ENCODE measurements at places on chromosomes 7 and 10.

GRCh38 chr7:75039166-75039565 is 34.4 kb downstream of the RCC1L start:
- no peak for DNase-seq

- DNase-seq: no peak
Observed at GRCh38 chr10:82737549-82737948, 862.6 kb downstream of the NRG3 start.

- no peak for DNase-seq
Observed at GRCh38 chr7:1852517-1853430, 182.7 kb downstream of the ELFN1 start.

GRCh38 chr7:31335884-31336201 is 4.7 kb downstream of the NEUROD6 start:
- DNase-seq: no peak

DNA sequence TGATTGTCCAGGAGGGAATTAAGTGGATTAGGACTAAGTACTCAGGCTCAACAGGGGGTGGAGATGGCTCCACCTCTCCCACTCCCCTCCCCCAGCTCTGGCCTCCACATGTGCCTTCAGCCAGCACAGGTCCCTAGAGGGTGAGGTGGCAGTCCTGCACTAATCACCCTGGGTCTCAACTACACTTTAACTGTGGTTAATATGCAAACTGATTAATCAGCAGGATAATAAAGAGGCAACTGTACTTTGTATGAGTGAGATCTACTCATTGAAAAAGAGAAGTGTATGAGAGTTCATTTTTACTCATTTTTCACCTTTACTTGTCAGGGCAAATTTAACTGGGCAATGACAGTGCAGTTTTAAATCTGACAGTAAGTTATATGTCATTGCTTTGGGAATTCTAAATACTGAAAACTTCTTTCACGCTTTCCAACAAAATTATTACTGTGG is 223.8 kb upstream of the CCDC6 start:
- no peak for DNase-seq

DNA sequence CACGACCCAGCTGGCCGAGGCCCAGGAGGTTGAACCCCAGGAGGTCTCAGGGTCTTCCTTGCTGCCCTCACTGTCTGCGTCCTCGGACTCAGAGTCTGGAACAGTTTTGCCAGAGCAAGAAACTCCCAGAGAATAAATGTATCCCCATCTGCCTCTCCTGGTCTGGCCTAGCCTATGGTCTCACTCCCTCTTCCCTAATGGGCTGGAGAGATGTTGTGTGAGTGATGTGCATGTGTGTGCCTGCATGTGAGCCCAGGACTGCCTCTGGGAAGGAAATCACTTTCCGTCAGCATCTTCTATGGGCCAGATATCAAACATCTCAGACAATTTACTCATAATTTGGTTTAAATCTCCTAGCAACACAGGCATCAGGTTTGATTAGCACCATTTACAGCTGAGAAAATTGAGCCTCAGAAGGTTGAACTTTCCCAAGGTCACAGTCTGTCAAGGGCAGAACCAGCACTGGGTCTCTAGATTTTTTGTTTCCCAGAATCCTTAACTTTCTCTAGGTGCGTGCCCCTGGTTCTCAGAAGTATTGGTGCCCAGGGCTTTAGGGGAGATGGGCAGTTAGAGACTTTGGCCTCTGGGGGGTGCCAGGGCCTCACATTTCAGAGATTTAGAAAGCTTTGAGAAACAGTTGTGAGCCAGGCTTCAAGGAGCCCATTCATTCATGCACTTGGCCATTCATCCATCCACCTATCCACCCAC is 4.9 kb downstream of the TMEM270 start:
- DNase-seq: no peak

DNA sequence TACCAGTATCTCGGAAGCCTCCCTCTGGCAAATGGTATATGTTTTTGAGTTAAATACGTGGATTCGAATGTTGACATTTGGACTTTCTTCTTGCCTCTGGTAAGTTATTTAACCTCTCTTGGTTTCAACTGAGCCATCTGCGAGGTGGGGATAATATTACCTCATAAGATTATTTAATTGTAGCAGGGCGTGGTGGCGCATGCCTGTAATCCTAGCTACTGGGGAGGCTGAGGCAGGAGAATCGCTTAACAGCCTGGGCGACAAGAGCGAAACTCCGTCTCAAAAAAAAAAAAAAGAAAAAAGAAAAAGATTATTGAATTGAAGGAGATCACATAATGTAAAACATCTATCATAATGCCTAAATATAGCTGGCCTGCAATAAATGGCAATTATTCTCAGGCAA is 396 bp upstream of the TAF5 start:
- DNase-seq: no peak

- no peak for DNase-seq
Observed at GRCh38 chr10:113041324-113041723, 91.3 kb downstream of the TCF7L2 start.

DNA sequence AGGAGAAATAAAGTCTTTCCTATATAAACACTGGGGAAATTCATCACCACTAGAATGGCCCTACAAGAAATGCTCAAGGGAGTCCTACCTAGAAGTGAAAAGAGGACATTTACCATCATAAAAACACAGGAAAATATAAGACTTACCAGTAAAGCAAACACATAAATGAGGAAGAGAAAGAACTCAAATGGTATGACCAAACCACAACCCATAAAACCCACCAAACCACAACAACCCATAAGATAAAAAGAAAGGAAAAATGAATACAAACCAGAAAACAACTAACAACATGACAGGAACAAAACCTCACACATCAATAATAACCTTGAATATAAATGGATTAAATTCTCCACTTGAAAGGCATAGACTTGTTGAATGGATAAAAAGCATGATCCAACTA is 71.9 kb upstream of the DIP2C start:
- DNase-seq: no peak

- peak; percentile 55 for DNase-seq
Observed at GRCh38 chr7:44063894-44064651, 1.3 kb downstream of the PGAM2 start.

DNA sequence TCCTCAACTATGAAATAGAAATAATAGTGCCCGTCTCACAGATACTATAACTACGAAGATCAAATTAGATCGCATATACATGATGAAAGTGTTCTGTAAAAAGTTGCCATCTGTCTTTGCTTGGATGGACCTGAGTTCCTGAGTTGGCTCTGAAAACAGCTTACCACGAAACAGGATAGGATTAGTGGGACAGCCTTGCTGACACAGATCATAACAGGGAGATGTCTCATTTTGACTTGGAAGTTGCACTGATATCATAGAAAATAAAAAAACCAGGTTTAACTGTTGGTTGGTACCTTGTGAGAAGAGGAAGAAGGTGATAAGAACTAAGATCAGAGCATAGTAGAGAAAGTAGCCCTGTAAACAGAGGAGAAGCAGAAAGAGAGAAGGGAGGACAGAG is 79.3 kb upstream of the AGBL3 start:
- no peak for DNase-seq

DNA sequence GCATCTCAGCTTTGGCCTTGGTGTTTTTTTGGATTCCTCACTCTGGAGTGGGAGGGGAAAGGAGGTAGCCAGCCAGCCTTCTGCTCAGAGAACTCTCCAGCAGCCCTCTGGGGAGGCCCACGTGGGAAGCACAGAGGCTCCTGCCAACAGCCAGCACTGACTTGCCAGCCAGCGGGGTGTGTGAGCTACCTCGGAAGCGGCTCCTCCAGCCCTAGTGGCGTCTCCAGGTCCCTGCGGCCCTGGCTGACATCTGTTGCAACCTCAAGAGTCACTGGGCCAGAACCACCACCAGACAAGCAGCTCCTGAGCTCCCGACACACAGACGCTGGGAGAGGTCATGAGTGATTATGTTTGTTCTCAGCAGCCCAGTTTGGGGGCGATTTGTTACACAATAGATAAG is 180.2 kb upstream of the FZD8 start:
- DNase-seq: peak; percentile 2

DNA sequence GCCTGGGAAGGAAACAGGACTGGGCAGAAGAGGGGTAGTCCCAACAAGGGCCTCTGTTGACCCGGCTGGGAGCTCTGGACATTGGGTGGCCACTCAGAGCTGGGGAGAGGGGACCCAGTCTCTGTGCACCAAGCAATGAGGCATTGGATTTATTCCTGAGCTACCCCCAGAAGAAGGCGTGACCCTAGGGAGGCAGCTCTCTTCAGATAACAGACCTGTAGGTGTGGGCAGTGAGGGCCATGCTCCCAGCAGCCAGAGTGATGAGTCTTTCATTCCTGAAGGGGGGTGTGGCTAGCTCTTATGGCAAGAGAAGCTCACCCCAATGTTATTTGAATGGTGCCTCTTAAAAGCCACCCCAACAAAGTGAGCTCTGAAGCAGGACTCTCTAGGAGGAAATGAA is 20.4 kb downstream of the TEX36 start:
- no peak for DNase-seq

Data from C1 segment of cervical spinal cord (tissue), 14 donors.